Globus pallidus (tissue), 1 donor: ENCODE measurements at places on chromosomes 2 and 18.

- DNase-seq = no peak
Measured at GRCh38 chr2:240520130-240520973, 37.4 kb downstream of the ANKMY1 start.

GRCh38 chr2:74777161-74777900 is 56.6 kb upstream of the HK2 start:
- no peak for DNase-seq

DNA sequence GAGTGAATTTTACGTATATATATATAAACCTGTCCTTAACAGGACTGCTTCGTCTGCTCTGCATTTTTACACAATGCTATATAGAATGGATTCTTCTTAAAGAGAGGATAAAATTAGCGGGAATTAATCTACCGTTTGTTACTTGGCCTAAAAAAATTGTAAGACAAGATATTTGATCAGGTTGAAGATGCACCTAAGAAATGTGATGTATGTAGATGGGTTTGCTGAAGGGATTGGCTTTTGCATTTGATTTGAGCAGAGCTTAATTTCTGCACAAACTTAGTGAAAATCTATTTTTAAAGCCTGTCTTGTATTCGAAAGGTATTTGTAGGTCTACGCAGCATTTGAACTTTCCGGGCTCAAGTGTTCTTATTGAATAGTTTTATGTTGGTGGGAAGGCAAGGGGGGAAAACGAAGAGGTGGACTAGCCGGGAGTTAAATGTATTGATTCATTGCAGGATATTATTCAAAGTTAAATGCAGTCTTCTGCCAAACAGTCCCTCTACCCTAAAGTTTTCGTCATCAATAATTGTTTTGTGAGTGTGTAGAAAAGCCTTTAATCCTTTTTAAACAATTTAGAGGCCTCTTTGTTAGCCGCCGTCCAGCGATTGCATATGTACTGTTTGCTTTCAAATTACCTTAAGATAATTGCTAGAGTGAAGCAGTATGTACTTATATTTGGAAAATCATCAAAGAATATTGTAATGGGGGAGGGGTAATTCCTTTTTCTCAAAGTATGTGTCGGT is 1.2 kb downstream of the PPP1CB start:
- peak; percentile 41 for DNase-seq

GRCh38 chr2:190582019-190582418 is 47.5 kb upstream of the NEMP2 start:
- DNase-seq = no peak

DNA sequence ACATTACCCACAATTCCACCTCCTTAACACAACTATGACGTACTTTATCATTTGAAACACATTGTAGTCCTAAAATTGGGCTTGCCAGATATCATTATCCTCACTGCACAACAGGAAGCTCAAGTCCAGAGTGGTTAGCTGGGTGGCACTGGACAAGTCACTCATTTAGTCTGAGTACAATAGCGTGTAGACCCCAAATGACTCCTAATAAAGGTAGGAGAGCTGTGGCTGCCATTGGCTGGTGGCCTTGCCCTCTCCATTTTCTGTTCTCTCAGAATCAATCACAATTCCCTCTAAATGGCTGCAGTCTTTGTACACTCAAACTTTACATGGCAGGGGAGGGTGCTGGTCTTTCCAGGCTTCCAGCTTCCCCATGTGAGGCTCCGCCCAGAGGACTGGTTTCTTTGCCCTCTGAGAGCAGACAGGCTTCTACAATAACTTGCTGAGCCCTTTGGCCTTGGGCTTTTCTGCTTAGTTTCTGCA is 11.7 kb downstream of the PSTPIP2 start:
- DNase-seq = no peak

DNA sequence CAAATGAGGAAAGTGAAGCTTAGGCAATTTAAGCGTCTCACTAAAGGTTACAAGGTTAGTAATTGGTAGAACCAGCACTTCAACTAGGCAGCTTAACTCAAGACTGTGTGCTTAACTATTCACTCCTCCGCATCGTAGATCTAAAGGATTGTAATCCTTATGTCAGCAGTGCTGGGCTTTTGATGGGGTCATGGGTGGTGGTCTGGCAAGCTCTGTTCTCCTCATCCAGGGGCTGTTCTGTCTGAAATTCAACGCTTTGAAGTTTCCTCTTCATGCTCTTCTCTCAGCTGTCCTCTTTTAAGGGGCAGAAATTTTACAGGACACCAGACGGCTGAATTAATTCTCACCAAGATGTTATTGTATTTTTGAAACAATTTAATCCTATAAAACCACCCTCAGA is 165.5 kb upstream of the FAM98A start:
- no peak for DNase-seq

GRCh38 chr2:47437287-47437686 is 34.3 kb downstream of the MSH2 start:
- DNase-seq = peak; percentile 68

- no peak for DNase-seq
Measured at GRCh38 chr2:128366713-128367511, 48.2 kb upstream of the HS6ST1 start.

- no peak for DNase-seq
Measured at GRCh38 chr2:199446996-199447576, 10.7 kb downstream of the SATB2 start.

- no peak for DNase-seq
Measured at GRCh38 chr18:50961974-50962373, 5.9 kb upstream of the ELAC1 start.

- DNase-seq = no peak
Measured at GRCh38 chr18:78813936-78814710, 165.5 kb upstream of the SALL3 start.

- peak; percentile 47 for DNase-seq
Measured at GRCh38 chr2:25822190-25823117, 55.8 kb downstream of the ASXL2 start.

DNA sequence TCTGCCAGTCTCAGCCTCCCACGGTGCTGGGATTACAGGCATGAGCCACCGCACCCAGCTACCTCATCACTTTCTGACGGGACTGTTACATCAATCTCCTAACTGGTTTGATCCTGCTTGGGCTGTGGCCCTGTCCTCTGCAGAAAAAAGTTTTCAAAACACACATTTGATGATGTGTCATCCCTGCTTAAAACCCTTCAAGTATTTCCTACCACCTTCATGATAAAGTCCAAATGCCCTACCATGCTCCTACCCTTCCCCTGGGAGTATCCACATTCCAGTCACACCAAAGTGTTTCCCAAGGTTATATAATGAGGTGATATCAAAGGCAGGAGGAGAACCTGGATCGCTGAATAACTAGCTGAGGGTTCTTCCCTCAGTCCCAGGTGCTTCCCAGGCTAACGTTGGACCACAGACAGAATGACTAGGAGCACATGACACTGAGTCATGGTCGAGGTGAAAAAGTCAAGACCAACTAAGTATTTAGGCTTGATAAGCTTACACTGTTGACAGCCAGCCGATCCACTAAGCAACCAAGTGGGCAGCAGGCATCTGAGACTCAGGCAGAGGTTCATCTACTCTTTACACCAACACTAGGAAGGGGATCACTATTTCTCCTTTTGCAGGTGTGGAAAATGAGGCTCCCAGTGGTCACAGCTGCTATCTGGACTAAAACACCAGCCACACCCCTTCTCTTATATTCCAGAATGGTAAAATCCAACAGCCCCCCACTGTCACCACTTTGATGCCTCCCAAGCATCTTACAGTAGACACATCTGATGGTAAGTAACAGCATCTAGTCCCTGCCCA is 31.8 kb downstream of the CYRIA start:
- DNase-seq = no peak

GRCh38 chr2:140892436-140892835 is 1238.4 kb downstream of the LRP1B start:
- DNase-seq = no peak

DNA sequence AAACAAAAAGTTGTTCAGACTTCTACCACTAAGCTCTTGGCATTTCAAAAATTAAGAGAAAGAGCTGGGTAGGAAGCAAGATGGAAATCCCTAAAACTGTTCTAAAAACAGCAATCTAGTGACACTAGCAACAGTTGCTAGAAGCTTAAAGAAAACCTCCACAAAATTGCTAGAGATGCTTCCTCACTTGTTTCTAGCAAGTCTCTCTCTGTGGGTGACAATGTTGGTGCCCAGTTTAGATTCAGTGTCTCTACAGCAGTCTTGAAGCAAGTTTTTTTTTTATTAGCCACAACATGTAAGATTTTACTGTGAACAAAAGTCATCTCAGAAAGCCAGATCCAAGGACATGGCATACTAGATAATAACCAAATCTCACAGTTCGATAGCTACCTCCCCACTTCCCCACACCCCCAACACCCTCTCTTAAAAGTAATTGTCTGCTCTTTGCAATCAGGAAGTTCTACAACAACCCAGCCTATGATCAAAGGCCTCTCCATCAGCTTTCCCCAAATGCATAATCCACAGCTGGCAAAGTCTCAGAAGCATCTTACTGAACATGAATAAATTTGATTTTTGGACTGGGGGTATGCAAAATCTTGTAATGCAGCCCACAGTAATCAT is 70.0 kb downstream of the ANKRD44 start:
- DNase-seq = no peak

GRCh38 chr2:221569871-221570270 is 2.2 kb downstream of the EPHA4 start:
- no peak for DNase-seq

- no peak for DNase-seq
Measured at GRCh38 chr2:107062173-107062572, 176.2 kb upstream of the ST6GAL2 start.

DNA sequence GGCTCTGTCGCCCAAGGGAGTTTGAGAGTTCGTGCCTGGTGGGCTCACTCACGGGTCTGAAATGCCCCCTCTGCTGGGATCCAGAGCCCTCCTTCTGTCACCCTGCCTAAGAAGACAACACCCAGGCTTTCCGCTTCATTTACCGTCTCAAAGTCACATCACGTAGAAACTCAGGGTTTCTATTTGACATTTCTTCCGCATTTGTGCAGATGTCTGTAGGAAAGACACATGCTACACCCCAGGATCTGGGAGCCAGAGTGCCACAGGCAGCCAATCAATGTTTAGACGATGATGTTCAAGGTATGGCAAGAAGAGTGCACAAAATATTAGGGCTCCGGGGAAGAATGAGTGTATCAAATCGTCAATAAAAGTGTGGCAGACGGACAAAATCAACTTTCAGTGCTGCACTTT is 24.4 kb upstream of the ACKR3 start:
- no peak for DNase-seq

DNA sequence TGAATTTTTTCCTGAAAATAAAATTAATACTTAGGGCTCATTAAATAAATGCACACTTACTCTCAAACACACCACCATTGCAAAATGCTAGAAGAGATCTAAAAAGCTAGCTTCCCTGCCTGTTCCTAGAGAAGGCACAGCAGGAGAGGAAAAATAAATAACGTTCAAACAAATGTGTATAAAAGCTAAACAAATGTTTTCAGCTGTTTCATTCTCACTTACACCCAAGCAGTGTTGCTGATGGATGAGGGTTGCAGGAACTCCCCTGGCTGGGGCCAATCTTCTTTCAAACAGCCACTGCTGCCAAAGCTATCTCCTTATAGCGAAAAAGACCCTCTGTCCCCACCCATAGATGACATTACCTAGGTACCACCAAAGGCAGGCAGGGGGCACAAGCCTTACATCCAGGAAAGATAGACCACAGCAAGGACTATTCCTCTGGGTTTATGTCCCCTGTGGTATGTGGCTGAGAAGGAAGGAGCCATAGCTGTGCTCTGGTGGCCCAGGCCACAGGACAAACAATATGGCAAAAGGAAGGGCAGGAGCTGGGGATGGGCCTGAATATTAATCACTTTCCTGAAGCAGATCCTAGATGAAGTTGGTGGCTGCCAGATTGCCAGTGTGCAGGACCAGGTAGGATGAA is 214.6 kb downstream of the TTC32 start:
- no peak for DNase-seq

GRCh38 chr2:138132108-138132507 is 167.8 kb downstream of the HNMT start:
- DNase-seq = no peak

GRCh38 chr2:232319067-232319802 is 59.3 kb upstream of the ALPP start:
- no peak for DNase-seq

- no peak for DNase-seq
Measured at GRCh38 chr2:239057533-239057932, 209.6 kb downstream of the TWIST2 start.
